ENCODE measurements at places on chromosomes 16 and 17. TPM values are rescaled to one million over a fixed set of nuclear protein-coding genes. Genes with fewer than 3 reads are reported as not detected.

DNA sequence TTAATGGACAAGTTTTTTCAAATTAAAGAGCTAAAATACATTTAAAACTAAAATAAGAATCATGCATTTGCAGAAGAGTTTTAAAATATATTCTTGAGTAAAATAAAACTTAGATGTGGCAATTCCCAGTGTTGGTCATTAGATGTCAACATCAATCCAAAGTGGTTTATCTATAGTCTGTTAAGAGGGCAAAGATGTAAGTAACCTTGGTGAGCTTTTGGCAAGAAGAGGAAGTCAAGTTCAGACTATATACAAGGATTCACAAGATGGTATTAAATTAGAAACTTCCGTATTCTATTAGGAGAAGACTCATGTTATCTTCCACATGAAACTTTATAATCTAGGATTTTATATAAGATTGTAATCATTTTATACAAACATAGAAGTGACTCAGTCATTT, 73.1 kb downstream of the CEP95 start:
- no peak for DNase-seq

Gene LMF1
- total RNA-seq: 6.6 TPM

DNA sequence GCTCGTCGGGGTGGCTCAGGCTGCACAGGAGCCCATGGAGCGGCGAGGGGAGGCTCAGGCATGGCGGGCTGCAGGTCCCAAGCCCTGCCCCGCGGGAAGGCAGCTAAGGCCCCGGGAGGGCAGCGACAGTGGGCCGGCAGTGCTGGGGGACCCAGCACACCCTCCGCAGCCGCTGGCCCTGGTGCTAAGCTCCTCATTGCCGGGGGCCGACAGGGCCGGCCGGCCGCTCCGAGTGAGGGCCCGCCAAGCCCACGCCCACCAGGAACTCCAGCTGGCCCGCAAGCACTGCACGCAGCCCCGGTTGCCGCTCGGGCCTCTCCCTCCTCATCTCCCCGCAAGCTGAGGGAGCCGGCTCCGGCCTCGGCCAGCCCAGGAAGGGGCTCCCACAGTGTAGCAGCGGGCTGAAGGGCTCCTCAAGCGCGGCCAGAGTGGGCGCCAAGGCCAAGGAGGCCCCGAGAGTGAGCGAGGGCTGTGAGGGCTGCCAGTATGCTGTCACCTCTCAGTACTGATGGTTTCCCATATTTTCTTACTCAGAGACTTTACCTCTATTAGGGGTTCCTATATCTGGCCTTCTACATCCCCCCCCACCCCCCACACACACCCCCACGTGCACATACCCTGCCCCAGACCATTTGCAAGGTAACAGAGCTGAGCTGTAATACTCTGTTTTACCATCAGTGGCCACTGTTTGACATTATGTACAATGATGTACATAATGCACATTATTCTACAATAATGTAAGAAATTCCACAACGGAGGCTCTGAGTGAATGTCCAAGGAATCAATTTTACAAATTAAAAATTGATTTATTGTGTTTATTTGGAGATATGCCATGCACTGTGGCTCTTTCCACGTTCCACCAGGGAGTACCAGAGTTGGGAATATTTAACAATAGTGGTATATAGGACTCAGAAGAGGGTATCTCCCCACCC, 3.7 kb upstream of the VAT1L start:
- no peak for DNase-seq

DNA sequence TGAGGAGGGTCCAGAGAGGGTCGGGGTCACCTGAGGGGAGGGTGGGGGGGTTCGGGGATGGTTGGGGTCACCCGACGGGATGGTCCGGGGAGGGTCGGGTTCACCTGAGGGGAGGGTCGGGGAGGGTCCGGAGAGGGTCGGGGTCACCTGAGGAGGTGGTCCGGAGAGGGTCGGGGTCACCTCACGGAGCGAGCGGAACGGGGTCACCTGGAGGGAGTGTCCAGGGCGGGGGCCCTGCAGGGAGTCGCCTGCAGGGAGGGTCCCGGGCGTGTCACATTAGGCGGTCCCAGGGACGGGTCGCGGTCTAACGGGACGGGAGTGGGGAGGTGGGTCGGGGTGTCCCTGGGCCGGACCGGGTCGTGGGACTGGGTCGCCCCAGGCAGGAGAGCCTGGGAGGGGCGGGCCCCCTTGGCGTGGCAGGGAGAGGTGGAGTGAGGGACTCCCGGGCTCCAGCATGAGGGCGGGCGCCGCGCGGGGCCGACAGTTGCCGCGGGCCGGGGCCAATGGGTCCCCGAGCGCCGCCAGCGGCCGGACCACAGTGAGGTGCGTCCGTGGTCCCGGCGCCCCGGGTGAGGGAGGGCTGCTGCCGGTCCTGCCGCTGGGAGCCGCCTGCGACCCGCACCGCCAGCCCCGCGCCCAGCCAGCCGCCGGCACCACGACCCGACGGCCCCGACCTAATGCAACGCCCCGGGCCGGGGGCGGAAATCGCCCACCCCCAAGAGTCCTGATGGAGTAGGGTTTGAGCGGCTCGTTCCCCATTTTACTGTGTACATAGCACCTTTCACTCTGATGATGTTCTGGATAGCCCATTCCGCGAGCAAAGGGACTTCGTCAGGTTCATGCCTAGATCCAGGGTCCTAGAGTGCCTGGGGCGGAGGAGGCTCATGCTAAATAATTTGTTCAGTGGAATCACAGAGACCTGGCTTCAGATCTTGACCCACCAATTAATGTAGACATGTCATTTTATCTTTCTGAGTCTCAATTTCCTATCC, 1.2 kb upstream of the ABCA3 start:
- peak; percentile 21 for DNase-seq

DNA sequence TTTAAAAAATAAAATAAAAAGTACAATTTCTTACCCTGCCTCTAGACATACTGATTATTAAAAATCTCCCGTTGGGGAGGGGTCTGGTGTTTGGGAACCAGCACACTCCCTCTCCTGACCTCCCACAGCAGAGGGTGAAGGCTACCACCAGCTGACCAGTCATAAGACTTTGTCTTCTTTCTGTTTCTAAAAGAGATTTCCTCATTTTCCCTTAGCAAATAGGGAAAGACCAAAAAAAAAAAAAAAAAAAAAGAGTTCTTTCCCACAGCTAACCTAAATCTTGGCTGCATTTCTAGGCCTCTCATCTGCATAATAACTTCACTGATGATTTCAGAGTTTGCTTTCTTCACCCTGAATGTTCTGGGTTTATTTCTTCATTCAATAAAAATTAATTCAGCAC, 30.3 kb downstream of the CDK5RAP3 start:
- DNase-seq: no peak

- no peak for DNase-seq
Measured at GRCh38 chr16:59047114-59047513, 313.0 kb upstream of the GOT2 start.

DNA sequence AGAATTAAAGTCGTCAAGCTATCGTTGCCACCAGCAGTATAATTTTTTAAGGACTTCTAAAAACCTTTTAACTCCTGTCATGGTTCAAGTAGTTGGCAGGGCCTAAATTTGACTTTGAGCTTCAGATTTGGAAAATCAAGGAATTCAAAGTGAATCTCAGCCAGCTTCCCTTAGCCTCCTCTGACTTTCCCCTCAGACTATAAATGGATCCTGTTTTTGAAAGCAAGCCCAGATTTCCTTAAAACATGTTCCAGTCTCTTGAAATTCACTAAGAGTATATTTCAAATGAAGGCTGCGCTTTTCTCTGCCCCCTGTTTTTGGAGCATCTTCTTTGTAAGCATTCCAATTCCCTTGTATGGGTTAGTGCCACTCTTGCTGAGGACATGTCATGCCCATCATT, 101.8 kb upstream of the CDH8 start:
- no peak for DNase-seq

Gene HIC1
- 23.5 TPM for total RNA-seq

GRCh38 chr17:43368740-43369506, 29.9 kb upstream of the ARL4D start:
- DNase-seq: peak; percentile 84

Gene TMEM238L
- not detected for total RNA-seq

GRCh38 chr17:64387545-64388171, 3.0 kb downstream of the PECAM1 start:
- DNase-seq: no peak

Gene C1QL1
- 0.74 TPM for total RNA-seq

- DNase-seq: no peak
Measured at GRCh38 chr16:8203101-8203500, 387.2 kb downstream of the TMEM114 start.

DNA sequence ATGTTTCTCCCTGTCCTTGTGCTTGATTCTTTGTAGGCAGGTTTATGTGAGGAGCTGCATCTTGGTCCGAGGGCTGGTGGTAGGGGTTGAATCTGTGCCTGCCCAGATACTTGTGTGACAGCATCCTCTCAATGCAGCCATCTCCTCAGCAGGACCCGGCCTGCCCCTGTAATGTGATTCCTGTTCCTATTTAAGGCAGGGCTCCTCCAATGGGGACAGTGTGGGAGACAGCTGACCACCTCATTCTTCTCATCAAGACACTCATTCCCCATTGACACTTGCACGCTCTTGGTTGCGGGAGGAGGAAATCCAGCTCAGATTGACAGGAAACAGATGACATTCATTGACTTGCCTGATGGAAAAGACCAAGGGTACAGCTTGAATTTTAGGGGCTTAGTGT, 384.5 kb downstream of the CPPED1 start:
- DNase-seq: no peak

Gene MON1B
- total RNA-seq: 16.8 TPM

- DNase-seq: no peak
Measured at GRCh38 chr16:48559462-48560211, 50.3 kb downstream of the N4BP1 start.

DNA sequence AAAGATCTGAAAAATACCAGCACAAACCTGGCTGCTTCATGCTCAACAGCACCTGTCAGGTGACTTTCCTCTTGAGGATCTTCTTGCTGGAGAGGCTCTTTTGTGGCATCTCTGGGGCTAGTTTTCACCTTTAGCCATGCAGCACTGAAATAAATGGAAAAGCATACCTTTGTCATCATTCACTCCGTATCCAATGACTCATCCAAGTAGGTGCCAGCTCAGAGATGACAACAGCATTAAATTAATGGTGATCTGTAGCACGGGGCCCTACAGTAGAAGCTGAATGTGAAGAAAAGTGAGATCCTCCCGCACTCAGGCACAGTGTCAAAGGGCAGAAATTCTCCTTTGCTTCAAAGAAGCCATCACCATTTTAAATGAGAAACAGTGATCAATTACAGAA, 32.2 kb downstream of the KIAA0753 start:
- no peak for DNase-seq

Gene MYADML2
- 7.2 TPM for total RNA-seq

Gene MT1G
- not detected for total RNA-seq

GRCh38 chr16:69276148-69277115, 34.7 kb upstream of the VPS4A start:
- DNase-seq: peak; percentile 58

Gene CTRB1
- total RNA-seq: not detected
